Testis (tissue), 5 donors: ENCODE measurements at places on chromosomes 1 and 21.
A peak's percentile ranks its signal among the peaks of the same experiment; 100 is the strongest.

DNA sequence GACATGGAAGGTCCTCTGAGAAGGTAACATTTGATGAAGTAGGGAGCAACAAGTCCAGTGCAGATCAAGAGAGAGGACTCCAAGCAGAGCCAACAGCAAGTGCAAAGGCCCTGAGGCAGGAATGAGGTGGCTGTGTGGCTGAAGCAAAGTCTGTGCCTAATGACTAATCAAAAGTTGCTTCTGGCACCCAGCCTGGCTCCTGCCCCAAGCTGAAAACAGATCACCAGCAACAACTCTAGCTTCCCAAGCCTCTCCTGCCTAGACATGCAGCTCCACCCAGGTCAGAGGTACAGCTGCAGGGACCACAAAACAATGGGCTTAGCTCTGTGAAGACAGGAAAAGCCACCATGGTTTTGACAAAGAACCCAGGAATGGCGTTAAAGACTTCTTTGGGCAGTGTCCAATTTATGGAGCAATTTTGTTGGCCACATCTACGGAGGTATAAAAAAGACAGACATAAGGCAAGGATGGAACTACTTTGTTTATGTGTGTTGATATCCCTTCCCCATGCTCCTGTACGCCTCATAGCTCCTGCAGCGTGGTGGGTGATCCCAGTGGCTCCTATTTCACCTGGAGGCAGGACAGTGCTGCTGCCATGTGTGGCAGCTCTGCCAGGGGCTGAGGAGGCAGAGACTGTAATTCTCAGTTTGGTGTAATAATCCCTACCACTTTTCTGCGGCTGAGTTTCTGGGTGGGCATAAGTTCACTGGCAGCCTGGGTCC is 26.4 kb upstream of the IGSF3 start:
- DNase-seq: no peak

DNA sequence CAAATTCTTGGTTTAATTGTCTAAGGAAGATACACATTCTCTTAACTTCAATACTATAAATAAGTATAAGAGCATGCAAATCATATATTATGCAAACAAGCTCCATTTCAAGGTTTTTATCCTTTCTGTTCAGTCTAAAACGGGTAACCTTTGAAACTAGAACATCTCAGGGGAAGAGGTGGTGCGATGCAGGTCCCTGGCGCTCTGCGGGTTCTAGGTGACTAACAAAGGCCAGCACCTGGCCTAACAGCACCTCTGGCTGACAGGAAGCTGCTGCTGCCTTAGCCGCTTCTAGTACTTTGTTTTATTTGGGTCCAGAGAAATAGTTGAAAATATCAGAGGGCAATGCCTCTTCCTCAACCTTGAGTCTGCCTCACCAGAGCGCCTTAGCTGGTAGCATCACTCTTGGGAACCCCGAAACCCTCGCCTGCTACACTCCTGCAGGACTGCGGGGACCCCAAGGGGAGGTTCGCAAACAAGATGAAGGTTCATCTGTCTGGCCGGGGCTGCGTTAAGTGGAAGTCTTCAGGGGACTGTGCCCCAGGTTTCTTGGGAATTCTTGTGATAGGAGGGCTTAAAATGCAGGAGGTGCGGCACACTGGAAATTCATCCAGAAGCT is 45.5 kb downstream of the PRDM15 start:
- no peak for DNase-seq

- peak; percentile 94 for DNase-seq
These were observed 1.5 kb downstream of the TRIM62 start for GRCh38 chr1:33180226-33180910.

- no peak for DNase-seq
These were observed 39.1 kb downstream of the MATN1 start for GRCh38 chr1:30684259-30684658.

- peak; percentile 67 for DNase-seq
These were observed 11.6 kb upstream of the SLC27A3 start for GRCh38 chr1:153763365-153764225.

DNA sequence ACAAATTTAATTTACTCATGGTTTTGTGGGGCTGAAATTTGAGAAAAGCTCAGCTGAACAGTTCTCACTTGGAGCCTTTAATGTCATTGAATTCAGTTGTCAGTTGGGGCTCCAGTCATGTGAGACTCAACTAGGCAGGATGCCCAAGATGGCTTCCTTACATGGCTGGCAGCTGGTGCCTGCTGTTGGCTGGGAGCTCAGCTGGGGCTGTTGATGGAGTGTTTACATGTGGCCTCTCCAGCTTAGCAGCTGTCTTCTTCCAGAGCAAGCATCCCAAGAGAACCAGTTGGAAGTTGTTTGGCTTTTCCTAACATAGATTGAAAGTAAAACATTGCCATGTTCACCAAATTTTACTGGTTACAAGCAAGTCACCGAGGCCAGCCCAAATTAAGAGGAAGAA is 81.8 kb upstream of the KCNA3 start:
- DNase-seq: no peak

- DNase-seq: peak; percentile 58
These were observed 642 bp upstream of the SLC16A1 start for GRCh38 chr1:112956544-112957132.

DNA sequence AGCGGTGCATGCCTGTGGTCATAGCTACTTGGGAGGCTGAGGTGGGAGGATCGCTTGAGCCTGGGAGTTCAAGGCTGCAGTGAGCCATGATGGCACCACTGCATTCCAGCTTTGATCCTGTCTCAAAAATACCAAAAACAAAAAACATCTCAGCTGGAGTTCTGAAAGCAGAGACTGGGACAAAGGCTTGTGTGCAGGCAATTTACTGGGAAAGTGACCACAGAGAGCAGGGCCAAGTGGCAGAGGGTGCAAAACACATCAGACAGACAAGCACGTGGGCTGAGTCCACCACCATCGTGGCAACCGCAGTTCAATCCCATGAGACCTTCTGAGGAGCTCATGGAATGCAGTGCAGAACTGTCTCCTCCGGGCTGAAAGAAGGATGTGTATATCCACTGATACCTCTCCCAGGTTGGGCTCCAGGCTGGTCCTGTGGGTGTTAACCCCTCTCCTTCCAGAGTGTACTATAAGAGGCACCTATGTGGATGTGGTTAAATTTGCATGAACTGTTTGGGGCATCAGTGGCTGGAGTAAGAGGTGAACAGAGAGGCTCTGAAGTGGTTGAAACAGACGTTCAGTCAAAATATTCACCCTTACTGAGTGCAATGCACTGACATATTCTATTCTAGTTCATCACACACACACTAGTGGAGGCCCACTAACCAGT is 10.8 kb downstream of the PIGP start:
- DNase-seq: no peak

- no peak for DNase-seq
These were observed 24.9 kb upstream of the KIRREL1 start for GRCh38 chr1:157968508-157968907.

GRCh38 chr1:97337250-97338030 is 583.4 kb downstream of the DPYD start:
- DNase-seq: no peak

DNA sequence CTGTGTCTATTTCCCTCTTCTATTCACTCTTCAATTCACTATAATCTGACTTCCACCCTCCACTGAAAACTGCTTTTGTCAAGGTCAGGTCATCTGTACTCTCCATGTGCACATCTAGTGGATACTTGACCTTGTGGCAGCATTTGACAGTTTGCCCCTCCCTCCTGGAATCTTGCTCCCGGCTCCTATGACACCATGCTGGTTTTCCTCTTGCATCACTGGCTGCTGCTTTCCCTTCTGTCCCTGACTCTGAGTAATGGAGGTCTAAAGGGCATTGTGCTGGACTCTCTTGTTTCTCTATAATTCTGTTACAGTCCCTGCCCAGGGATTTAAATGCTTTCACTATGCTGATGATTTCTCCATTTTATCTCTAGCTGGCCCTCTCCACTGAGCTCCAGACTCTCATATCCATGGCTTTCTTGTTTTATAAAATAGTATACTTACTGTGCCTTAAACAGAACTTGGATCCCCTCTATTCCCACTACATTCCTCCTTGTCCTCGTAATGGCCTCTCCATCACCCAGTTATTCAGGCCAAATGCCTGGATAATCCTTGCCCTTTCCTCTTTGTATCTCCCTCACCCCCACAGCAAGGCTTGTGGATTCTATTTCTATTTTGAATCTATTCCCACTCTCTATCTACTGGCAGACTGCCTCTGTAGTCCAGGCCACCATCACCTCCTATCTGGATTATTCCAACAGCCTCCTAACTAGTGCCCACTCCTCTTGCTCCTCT is 36.8 kb upstream of the PODN start:
- DNase-seq: peak; percentile 69

GRCh38 chr1:98429965-98430443 is 231.5 kb upstream of the SNX7 start:
- no peak for DNase-seq

DNA sequence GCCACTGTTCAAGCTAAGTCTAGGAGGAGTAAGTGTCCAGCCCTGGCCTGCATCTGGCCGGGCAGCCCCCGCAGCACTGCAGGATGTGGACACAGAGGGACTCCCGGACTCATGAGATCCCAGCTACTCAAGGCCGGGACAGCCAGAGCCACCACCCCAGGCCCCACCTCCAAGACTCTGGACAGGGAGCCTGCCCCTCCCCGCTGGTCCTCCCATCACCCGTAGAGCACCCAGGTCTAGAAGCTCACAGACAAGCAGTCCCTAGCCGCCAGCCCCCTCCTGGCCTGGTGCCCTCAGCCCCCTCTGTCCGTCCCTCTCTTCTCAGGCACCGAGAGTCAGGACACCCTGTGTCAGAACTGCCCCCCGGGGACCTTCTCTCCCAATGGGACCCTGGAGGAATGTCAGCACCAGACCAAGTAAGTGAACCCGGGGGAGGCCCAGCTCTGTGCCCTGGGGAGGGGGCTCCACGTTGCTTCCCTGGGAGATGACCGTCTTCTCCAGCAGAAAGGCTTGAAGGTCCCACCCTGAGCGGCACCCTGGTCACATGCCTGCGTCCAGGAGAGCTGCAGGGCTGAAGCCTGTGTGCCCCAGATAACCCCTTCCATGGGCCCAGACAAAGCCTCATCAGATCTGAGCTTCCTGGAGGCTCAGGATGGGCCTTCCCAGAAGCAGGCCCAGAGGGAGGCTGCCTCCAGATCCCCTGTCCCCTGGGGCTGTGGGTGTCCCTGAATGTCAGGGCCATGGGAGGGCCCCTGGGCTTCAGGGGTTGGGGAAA is 4.3 kb downstream of the TNFRSF14 start:
- DNase-seq: no peak

- DNase-seq: no peak
These were observed 248.4 kb downstream of the SIPA1L2 start for GRCh38 chr1:232381394-232382100.

DNA sequence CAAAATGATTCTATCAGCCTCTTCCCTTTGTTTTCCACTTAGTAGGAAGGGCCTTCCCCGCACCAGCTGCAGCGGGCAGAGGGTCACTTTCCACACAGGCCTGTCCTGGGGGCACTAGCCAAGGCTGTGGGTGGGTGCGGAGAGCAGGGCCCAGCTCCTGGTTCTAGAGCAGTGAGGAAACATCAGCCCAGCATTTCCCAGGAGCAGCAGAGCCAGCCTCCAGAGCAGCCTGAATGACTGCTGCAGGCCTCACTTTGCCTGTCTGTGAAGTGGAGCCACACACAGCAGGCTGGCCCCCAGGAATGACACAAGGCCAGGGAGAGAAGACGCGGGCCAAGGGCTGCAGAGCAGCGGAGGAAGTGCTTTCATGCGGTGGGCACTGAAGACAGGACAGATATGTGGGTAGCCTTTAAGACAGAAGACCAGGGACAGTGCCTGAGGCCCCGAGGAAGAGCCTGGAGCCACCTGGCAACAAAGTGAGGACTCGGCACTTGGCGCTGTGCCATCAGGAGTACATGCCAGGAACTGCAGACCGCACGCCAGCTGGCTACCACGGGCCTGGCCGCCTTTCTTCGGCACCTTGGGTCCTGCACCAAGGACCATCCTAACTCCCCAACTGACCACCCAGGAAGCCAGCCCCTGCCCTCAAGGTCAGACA is 42.0 kb downstream of the ACOT7 start:
- peak; percentile 45 for DNase-seq

GRCh38 chr1:53190210-53190611 is 6.4 kb upstream of the CPT2 start:
- no peak for DNase-seq

GRCh38 chr21:15365751-15366392 is 301.1 kb upstream of the NRIP1 start:
- no peak for DNase-seq

DNA sequence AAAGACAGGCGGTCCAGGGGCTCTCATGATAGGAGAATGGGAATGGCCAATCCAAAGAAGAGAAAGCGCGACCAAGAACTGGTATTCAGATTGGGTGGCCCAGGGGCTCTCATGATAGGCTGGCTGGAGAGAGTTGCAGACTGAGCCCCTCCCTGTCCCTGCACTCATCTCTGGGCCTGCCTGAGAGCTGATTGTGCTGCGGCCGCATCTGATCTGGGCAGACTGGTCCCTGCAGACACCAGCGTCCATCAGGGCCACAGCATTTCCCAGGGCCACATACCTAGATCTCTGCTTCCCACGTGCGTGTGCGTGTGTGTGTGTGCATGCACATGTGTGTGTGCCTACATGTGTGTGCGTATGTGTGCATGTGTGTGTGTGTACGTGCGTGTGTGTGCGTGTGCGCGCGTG is 30.4 kb upstream of the MAN1C1 start:
- no peak for DNase-seq
